ENCODE measurements at places on chromosomes 3 and 15.

DNA sequence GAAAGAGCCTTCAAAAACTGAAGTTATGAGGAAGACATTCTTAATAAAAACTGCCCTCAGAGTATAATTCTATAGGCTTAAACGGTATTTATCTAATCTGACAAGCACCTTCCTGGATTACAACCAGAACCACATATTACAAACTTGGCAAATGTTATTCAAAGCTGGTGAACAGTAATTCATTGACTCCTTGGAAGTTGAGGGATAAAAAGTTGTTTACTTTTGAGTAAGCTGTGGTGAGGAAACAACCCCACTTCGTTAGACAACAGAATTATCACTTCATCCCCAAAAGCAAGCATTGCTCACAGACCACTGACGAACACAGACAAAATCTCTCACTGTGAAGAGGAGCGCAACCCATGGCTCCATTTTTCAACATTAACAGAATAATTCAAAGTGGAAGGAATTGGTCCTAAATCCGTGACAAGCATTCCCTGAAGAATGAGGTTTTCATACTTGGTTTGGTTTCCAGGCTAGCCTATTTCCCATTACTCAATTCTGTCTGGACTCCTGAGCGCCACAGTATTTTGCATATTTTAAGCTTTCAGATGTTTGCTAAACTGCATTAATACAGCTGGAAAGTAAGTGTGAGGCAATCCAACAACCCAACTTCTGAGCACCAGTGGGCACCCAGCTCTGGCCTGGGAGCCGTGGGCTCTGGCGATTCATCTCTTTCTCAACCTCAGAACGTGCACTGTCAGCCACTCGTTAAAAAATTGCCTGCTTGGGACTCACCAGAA is 32.7 kb downstream of the LRIG1 start:
- no peak for DNase-seq

DNA sequence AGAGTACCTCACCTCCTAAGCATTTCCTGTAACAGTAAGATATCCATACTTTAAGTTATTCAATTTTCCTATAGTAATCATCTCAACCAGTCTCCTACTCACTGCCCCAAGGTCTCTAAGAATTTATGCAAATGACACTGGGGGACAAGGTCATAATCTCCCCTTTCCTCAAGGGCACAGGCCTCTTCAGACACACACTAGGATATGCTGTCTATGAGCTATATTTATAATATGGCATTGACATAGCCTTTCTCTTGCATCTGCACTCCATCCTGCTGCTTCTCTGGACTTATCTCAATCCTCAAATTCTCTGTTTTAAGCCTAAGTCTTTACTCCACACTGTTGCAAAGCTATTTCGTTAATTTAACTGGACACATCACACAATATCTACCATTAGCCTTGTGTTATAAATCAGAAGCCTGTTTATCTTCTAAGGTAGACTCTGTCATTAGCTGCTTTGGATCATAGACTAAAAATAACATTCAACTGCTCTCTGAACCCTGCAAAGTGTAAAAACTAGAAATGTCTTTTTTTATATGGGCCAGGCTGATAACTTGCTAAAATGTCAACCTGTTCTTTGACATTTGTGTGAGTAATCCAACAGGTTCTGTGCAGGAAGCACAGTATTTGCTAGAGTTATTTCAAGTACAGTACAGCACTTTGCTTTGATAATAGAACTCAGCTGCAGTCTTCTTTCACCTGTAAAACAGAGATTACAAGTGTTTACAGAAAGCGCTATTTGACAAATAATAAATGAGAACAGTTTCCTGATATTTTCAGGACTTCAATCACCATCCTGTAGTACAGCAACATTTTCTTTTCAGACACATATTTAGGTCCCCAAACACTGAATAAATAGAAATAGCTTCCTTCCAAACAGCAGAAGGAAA is 17.8 kb upstream of the SEC62 start:
- DNase-seq: no peak

DNA sequence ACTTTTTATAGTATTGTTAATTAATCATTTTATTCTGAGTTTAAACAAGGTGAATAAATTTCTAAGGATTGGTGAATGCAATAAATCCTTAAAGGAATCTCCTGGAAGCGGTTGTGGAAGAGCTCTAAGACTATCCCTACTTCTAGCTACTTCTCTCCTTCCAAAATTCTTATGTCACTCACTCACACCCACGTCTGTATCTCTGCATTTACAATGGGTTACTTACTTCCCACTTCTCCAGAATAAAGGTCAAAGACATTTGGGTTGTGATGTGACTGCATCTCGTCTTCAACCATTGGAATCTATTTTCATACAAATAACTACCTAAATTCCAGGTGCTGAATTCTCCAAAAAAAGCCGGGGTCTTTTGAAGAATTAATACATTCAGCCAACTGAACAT is 234.2 kb upstream of the MDFIC2 start:
- no peak for DNase-seq

- no peak for DNase-seq
Measured at GRCh38 chr3:143975554-143976152, 4.0 kb downstream of the DIPK2A start.

DNA sequence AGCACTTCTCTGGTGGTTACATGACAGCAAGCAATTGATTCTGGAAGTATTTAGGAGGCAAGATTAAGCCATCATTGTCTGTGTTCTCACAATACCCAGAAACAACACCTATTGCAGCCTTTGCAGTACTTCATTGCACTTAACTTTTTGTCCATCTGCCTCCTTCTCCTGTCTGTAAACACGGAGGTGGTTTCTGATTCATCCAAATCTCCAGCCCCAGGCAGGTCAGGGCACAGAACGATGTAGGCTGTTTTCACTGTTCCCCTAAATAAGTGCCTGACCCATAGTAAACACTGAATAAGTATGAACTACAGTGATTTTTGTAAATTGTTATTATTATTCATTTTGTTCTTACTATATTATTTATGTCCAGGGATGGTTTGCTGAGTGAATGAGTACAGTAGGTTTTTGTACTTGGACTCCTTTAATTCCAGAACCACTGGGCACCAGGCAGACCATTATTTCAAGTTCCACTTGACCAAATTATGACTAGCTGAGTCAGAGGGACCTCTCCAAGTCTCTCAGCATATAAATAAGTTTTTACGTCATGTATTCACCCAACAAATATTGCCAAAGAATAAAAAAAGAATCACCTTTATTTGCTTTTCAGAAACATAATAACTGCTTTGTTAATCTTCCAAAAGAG is 283.3 kb upstream of the TRIM42 start:
- DNase-seq: no peak

DNA sequence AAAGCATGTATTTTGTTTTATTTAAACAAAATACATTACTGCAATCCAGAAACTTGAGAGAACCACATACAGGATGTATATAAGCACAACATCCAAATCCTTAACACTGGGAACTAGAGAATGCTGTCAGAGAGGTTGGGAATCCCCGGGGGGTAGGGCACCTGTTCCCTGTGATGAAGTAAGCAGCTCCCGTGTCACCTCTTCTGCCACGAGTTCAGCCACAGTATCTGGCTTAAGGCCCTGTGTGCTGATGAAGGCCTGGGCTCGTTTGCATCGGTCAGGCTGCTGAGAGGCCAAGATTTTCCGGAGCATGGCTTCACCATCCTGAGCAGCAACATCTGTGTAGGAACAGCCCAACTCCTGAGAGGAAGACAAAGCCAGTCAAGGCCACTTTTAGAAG is 36.4 kb downstream of the EIF3J start:
- no peak for DNase-seq

DNA sequence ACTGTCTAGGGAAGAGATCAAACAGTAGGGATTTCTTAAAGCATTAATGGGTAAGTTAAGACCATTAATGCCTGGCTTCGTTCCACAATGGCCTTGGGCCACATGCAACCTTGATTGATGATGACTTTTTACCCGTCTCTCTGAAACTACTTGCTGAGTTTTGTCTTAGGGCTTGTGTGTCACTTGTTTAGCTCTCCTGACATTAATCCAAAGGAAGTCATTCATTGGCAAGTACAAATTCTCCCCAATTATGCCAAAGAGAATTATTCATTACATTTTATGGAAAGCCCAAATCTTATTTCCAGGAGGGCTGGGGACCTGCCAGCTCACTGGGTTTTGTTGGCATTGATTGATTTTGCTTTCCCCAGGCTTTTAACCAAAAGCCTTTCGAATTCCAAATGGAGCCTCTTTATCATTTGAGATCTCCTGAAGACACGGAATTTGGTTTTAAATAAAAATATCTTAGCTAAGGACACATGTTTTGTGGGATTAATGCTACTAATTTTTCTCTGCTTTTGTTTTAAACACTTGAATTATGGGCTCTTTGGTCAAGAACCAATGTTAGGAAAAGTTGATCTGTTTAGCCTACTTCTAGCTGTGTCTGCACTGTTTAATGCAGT is 40.7 kb downstream of the SERPINI1 start:
- DNase-seq: no peak

DNA sequence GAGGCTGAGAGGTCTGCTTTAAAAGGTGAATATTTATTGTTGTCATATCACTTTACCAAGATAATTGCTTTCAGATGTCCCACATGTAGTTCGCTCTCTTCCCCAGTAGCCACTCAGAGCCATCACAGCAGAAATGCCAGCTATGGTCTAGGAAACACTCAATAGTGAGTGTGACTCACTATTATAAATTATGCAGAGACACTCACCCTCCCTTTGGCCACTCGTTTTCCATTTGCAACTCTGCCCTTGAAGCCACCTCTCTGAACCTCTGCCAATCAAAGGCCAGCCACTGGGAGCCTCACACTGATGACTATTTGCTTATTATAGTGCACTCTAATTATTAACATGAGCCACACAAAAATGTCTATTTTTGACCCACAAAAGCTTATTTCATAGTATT is 328.1 kb upstream of the ATP10A start:
- no peak for DNase-seq

GRCh38 chr15:63071288-63071909 is 28.9 kb downstream of the TPM1 start:
- DNase-seq: no peak

DNA sequence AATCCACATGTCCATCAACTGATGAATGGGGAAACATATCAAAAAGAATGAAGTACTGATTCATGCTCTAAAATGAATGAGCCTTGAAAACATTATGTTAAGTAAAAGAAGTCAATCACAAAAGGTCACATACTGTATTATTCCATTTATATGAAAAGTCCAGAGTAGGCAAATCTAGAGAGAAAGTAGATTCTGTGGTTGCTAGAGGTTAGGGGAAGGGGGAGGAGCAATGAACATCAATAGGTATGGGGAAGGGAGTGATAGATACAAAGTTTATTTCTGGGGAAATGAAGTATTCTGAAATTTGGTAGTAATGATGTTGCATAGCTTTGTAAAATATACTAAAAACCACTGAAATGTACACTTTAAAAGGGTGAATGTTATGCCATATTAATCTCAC is 14.5 kb downstream of the SERP1 start:
- DNase-seq: no peak

DNA sequence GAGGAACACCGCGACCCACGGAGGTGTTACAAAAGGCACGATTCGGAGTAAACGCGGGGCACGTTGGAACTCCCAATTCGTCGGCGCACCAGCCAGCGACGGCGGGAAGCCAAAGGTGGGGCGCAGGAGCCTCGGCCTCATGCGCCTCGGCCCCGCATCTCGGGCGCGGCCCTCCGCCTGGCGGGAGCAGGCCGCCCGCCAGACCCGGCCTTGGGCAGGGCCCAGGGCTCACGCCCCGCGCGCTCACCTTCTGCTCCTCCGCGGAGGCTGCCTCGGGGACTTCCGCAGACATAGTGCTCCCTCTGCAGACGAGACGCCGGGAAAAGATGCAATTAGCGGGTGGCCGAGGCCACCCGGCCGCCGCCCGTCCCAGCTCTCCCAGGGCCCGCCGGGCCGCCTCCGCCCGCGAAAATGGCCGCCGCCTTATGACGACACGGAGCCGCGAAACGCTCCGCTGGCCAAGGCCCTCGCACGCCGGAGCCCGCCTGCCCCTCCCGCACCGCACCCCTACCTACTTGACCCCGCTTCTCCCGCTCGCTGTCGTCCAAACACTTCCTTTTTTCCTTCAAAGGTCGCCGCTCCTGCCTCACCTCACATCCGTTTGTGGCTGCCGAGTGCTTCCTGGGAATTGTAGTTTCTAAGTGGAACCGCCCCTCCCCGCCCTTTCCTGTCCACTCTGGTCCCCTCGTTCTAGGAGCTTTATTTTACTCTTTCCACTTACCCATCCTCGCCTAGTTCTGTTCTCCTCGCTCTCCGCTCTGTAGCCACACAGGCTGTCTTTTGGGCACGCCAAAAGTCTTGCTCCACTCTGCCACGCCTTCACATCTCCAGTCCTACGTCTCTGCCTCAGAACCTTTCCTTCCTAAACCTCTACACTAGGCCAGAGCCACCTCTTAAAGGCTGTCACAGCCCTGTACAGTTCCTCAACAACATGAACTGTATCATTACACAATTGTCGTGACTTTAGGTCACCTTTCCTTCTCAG is at the start of gene ARPP19:
Gene ARPP19, minus strand, starts transcription at position 430 of the 985 bp plus-strand sequence. Its CDS starts 138 bp downstream, at position 292.
- DNase-seq: peak; percentile 75

GRCh38 chr15:57540736-57541135 is 51.0 kb upstream of the MYZAP start:
- DNase-seq: no peak

DNA sequence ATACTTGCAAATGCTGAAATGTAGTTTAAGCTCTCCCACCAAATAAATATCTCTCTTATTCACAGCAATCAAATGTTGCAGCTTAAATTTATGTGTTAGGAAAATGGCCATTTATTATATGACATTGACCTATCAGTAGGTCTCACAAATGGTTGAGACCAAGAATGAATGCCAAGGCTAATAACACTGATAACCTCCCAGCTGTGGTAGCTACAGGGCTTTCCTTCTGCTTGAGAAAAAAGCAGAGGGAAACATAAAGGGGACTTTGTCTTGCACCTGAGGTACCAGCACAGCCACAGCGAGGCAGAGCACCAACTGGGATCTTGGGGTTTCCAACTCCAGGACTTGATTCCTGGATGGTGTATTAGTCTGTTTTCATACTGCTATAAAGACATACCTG is 73.1 kb upstream of the TTC14 start:
- no peak for DNase-seq

- no peak for DNase-seq
Measured at GRCh38 chr3:35617370-35617769, 22.0 kb upstream of the ARPP21 start.

DNA sequence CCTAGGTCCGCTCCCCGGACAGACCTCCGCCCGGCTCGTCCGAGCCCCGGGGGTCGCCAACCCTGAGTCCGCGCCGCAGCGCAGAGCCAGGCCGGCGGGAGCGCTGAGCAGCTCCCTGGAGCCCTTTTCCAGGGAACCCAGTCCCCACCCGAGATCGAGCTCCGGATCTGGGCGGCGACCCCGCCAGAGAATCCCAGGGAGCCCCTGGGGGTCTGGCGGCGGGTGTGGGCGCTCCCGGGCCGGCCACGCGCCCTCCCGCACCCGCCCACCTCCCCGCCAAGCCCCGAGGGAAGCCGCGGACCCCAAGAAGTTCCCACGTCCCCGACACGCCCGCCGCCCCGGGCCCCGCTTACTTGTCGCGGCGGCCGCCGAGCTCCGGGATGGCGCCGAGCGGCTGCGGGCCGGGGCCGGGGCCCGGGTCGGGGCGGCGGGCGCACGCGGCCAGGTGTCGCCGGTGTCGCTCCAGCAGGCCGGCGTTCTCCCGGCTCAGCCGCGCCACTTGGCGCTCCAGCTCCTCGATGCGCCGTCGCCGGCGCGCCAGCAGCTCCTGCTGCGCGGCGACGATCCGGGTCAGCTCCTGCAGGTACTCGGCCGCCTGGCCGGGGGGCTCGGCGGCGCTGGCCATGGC is 137.7 kb downstream of the NUP210 start:
- DNase-seq: no peak

Measured in stimulated activated CD8-positive, alpha-beta memory T cell treated with anti-CD3 and anti-CD28 coated beads, Interleukin-15, amount 100 ng/mL, for 48 hours (primary cell).